ENCODE measurements at places on chromosomes 1 and 21.
A peak's percentile ranks its signal among the peaks of the same experiment; 100 is the strongest.

- DNase-seq = no peak
Observed at GRCh38 chr1:92707292-92707691, 77.6 kb downstream of the EVI5 start.

DNA sequence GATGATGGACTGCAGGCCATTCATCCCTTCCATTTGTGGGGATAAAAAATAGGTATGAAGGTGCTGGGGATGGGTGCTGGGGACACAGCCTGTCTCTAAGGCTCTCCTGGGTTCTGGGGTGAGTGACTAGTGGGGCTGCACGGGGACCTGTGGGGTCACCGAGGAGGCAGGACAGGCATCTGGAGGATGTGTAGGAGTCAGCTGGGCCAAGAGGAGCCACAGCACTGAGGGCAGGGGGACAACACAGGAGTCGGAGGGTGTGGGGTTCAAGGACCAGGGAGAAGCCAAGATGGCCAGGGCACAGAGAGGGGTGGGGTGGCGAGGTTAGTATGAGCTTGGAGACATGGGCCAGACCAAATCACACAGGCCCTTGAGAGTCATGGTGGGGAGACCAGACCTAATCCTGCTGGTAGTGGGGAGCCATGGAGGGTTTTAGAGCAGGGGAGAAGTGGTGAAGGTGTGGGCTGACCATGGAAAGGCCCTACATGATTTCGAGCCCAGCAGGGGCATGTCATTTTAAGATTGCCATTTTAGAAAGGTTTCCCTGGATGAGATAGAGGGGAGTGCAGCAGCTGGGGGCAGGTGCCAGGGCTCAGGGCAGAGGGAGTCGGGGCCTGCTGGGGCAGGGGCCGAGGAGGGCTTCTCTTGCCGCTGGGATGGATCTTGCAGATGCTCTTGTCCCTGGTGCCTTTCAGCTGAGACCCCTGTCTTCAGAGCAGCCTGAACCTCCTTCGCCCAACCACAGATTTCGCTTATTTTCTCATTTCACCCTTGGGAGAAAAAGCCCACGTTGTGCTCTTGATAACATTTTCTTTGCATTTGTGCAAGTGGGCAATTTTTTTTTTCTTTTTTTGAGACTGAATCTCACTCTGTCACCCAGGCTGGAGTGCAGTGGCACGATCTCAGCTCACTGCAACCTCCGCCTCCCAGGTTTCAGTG lies 22.7 kb downstream of the SERINC2 start:
- peak; percentile 48 for DNase-seq

GRCh38 chr1:213457733-213458132 lies 406.7 kb downstream of the RPS6KC1 start:
- no peak for DNase-seq

- DNase-seq = no peak
Observed at GRCh38 chr21:44582055-44582454, 1.7 kb upstream of the KRTAP10-5 start.

DNA sequence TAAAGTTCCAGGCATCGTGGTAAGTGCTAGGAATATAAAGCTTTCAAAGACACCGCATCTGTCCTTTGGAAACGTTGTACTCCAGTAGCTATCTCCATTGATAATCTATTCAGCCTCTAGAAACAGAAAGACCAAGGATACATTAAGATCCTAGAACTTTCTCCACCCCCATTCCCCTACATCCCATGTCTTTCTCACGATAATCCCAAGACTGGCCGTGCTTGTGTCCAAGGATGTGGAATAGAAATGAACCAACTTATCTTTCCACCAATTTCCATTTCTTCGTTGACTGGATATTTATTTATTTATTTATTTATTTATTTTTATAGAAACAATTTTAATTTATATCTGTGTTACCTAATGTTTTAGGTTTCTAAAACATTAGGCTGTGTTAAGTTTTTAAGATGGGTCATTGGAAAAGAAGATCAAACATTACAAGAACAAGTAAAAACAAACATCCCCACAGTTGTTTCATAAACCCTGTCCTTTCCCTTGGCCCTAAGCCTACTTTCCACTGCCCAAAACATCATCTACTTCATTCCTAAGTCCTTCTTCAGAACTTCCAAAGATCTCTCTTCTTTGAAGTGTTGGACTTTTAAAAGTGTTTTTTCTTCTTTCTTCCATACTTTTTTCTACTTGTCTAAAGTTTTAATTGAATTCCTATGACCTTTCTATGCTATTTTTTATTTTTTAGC lies 39.7 kb downstream of the LRRC8C start:
- DNase-seq = no peak

- no peak for DNase-seq
Observed at GRCh38 chr1:195973311-195973904, 634.8 kb downstream of the KCNT2 start.

GRCh38 chr1:8908388-8909151 lies 30.1 kb upstream of the ENO1 start:
- no peak for DNase-seq

- no peak for DNase-seq
Observed at GRCh38 chr21:21324297-21324696, 326.1 kb downstream of the NCAM2 start.

DNA sequence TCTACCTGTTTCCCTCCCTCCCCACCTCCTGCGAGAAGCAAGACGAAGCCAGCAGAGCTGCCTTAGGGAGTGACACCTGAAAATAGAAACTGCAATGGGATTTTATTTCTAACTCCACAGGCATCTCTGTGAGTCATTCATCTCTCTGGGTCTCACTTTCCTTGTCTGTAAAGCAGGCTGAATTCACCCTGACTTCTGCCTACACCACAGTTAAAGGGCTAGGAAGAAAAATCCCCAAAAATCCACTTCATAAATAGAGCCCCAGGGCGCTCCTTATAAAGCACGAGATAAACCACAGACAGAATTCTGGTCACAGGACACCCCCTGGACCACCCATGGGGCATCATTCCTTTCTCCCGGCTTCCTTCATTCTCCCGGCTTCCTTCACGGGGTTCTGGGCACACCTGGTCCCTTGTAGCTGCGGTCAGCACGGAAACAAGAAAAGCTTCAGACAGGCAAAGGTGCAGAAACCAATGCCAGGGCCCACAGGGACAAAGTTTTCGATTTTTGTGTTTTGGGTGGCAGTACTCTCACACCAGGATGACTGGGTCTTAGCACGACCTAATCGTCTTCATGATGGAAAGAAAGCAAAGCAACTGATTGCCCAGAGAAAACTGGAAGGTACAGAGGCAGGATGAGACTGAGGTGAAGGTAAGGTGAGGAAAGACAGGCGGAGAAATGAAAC lies 2.8 kb upstream of the H6PD start:
- DNase-seq = no peak

- DNase-seq = no peak
Observed at GRCh38 chr1:37360011-37360410, 114.4 kb upstream of the ZC3H12A start.

- no peak for DNase-seq
Observed at GRCh38 chr21:39715804-39716397, 29.1 kb upstream of the IGSF5 start.

GRCh38 chr1:65505547-65506300 lies 85.3 kb downstream of the LEPR start:
- DNase-seq = no peak

DNA sequence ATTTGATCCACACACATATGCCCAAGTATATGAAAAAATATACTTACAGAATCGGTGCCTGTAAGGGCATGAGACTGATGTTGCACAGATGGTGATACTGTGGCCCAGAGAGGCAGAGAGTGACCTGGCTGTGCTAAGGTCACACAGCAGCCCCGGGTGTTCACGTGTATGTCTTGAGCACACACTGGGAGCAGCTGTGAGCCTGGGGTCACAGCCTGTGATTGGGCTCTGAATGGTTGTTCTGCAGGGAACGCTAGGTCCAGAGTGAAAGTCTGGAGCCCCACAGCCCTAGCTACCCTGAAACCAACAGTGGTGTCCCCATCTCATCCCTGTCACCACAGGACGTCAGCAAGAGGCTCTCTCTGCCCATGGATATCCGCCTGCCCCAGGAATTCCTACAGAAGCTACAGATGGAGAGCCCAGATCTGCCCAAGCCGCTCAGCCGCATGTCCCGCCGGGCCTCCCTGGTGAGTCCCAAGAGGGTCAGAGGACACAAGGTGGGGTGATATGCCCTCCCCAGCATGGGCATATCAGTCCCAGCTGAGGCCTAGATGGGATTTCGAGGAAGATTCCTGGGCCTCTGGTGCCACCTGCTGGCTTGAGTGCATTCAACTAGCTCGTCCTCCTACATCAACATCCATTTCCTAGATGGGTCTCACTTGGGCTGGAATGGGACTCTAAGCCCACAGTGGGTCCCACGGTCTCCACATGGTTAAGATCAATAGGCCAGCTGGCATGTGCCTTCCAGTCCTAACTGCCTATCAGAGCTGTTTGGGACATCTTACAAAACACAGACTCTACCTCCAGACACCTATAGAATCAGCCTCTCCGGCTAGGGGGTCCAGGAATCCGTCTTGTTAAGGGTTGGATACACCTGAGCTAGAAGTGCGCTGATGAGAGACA lies 19.7 kb downstream of the CDK18 start:
- DNase-seq = peak; percentile 85

- DNase-seq = no peak
Observed at GRCh38 chr1:153598309-153599172, 14.4 kb downstream of the S100A16 start.

DNA sequence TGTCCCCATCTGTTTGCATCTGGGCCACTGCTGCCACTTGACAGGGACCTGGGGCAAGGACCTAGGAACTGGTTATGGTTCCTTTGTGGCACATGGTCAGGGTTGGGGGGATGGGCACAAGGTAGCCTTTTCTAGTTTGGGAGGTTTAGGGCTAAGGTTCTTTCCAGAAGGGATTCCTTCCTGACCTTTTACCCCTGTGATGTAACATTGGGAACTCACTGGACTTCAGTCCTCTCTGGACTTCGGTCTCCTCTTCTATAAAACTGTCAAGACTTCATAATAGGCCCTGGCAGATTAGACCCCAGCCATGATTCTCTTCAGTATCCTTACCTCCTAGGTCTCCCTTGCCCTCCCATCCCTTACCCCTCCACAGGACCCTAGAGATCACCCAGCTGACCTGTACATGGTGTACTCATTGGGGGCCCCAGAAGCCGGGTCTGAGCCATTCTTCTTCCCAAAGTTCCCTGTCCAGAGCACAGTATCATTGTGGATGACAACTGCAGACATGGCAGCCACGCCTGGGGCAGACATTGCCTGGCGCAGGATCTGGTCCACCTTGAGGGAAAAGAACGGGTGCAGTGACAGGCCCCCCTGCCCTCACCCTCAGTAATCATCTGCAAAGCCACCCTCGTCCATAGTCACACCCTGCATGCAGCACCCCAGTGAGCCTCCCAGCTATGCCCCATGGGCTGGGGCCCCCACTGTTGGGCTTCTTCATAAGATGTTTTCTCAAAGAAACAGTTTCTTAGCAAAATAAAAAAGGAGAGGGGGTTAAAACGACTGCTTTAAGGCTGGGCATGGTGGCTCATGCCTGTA lies 12.9 kb downstream of the LACTBL1 start:
- DNase-seq = no peak

GRCh38 chr1:42765269-42765668 lies 1.6 kb downstream of the P3H1 start:
- no peak for DNase-seq

DNA sequence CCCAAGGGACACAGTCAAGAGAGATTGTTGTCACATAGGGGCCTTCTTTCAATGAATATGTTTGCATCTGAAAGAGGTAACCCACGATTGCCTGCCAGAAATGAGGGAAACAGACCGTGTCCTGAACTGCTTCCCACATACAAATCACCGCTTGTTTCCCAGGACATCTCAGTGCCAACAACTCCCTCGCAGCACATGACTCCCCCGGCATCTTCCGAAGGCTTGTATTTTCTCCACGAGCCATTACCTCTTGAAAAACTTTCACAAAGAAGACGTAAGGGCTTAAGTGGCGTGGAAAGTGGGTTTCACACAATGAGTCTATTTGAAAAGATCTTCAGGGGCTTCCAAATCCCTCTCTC lies 31.6 kb upstream of the PDE9A start:
- DNase-seq = peak; percentile 60
